ENCODE measurements at places on chromosomes 6 and 20.
A peak's percentile ranks its signal among the peaks of the same experiment; 100 is the strongest.

DNA sequence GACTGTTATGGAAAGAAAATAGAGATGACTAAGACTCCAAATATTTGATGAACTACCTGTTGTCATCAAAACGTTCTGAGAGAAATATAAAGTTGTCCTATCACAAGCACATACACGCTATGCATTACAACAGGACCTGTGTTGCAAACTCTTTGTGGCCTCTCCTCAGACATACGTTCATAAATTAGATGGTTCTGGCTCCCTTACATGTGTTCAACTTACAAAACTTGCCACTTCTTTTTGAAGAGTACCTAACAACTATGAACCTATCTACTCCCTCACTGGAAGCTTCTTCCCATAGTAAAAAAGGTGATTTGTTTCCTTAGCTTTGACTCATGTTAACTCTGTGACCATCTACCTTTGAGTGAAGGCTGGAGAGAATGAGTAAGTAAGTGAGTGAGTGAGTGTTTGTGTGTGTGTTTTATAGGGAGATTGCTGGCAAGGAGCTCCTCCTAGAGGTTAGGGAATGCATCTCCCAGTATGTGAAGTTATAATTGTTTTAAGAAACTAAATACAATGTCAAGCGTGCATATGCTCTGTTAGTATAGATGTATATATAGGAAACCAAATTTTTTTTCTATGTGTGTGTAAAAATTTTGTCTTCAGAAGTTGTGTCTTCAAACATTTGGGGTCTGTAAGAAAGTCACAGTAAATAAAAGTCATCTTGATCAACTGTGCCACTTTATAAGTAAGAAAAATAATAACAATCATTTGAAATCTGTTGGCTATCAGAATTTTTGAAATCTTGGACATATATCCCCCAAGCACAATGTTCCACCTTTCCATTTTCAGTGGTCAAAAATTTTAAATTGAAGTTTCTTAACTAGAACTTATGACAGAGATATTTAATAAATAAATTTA lies 1211.1 kb upstream of the GJE1 start:
- no peak for DNase-seq

DNA sequence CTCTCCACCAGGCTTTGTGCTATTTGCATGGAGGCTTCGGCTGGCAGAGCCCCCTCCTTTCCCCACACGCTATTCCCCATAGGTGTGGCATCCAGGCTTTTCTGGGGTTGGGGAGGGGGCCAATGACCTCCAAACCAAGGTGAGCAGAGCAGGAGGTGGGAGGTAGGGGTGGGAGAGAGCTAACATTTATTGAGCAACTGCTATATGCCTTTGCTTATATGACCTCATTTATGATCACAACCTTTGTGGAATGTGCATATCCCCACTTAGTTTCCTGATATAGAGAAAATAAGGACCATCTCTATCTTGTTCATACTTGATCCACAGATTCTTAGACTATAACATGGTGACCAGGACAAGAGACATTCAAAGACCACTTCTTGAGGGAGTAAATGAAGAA lies 17.8 kb upstream of the SLC22A7 start:
- no peak for DNase-seq

- no peak for DNase-seq
These were observed 20.1 kb downstream of the COL21A1 start for GRCh38 chr6:56227071-56227879.

- no peak for DNase-seq
These were observed 38.7 kb upstream of the POU5F1 start for GRCh38 chr6:31209137-31209536.

DNA sequence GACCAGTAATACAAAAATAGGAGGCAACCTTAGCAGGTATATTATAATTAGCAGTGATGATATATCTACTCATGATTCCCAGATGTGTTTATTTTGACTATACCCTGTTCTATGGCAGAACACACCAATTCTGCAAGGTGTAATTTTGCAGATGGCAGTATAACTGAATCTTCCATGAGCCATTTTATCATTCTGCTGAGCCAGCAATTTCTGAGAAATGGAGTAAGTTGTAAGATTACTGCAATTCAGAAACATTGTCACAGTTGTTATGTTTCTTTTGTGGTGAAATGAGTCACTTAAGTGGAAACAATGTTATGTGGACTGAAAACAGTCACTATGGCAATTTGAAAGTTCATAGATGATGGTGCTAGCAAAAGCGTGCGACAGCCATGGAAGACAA lies 63.7 kb upstream of the RIMS1 start:
- DNase-seq = no peak

DNA sequence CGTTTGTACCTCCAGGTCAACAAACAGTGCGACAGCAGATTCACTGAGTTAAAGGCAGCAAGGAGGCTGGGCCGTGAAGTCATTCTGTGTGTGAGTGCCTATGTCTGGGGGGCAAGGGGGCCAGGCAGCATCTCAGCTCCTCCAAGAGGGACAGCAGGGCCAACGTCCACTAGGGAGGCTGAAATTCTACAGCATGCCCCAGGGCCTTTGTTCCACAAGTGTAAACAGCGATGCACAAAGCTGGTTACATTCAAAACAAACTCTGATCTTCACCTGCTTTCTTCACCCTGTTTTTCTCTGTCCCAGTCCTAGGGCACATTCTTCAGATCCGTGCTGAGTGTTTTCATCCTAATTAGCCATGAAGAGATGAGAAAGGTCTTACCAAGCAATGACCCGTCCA lies 41.1 kb downstream of the PXDC1 start:
- no peak for DNase-seq

DNA sequence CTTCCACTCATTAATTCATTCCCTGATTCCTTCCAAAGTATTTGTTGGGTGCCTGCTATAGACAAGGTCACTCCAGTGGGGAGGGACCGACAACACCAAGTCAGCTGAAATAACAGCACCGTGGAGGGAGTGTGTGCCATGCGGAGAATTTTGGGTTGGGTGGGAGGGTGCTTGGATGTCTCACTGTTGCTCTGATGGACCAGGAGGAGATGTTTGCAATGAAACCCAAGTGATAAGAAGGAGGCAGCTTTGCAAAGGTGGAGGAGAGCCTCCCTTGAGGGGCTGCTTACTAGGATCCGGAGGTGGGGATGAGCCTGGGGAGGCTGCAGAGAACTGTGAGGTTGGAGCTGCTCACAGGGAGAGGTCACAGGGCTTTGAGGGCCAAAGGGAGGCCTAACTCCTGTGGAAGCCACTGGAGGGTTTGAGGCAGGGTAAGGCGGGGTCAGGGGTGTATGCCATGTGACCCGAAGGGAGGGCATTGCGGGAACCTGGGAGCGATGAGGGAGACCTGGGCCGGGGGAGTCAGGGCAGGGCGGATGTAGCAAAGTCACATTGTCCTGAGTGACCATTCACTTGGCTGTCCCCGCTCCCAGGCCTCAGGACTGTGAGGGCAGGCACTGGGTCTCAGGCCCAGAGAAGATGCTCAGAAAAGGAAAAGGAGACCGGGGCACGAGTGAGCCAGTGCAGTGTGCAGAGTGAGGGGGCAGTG lies 124.5 kb downstream of the PHACTR3 start:
- DNase-seq = no peak

GRCh38 chr20:41609474-41609873 lies 8.7 kb downstream of the CHD6 start:
- no peak for DNase-seq

DNA sequence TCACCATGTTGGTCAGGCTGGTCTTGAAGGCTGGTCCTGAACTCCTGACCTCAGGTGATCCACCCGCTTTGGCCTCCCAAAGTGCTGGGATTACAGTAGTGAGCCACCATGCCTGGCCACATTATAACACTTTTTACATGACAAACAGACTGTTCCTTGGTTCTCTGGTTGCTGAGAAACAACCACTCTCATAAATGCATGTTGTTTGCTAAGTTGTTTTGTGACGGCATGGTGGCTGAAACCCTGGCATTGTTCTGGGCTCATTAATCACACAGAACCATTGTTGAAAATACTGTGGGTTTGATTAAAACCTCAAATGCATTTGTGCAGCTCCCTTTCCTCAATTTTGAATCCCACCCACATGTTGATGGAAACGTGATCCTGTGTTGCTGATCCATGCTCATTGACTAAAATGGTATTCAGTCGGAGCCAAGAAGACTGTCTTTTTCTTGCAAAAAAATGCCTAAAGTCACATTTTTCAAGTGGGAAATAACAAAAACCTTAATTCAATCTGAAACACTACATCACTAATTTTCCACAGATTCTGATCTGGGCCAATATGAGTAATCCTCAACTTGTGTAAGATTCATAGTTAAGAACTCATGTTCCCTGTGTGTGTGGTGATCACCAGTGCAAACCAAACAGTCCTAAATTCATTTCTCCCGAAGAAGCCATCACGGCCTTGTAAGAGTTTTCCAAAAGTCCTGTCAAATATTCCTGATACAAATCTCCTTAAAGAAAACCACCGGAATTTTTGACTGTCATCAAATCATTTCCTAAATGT lies 132.8 kb downstream of the FNDC1 start:
- no peak for DNase-seq

GRCh38 chr6:22222469-22222868 lies 74.4 kb downstream of the PRL start:
- DNase-seq = no peak

DNA sequence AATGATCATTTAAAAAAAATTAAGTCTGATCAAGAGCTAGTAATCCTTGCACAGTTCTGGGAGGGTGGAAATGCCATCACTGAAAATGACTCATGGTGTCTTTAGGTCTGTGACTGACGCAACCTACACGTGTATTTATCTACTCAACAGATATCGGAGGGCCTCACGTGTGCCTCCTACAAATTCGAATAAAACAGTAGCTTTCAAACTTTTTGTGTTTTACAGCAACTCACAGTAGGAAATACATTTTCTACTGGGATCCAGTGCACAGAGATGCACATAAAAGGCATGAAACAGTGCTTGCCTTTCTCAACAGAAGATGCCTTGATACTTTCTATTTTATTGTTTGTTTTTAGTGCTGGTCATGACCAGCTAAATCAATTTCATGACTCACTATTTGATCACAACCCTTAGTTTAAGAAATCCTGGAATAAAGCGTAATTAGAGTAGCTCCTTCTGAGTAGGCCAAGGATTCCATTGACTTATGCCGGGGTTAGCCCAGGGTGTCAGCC lies 210.0 kb upstream of the SNX9 start:
- no peak for DNase-seq

- peak; percentile 57 for DNase-seq
These were observed 7.9 kb downstream of the CALHM4 start for GRCh38 chr6:116561377-116562018.
